ENCODE measurements at places on chromosomes 13 and 19. TPM values are rescaled to one million over a fixed set of nuclear protein-coding genes. Genes with fewer than 3 reads are reported as not detected.

TLE5 gene
- total RNA-seq = 352 TPM

- no peak for DNase-seq
Observed at GRCh38 chr19:6664916-6665315, 5.0 kb downstream of the TNFSF14 start.

KLK1 gene
- total RNA-seq = 0.39 TPM

CD22 gene
- total RNA-seq = 0.09 TPM

- no peak for DNase-seq
Observed at GRCh38 chr13:43200736-43201135, 177.3 kb downstream of the DNAJC15 start.

IFNL1 gene
- total RNA-seq = not detected

DNA sequence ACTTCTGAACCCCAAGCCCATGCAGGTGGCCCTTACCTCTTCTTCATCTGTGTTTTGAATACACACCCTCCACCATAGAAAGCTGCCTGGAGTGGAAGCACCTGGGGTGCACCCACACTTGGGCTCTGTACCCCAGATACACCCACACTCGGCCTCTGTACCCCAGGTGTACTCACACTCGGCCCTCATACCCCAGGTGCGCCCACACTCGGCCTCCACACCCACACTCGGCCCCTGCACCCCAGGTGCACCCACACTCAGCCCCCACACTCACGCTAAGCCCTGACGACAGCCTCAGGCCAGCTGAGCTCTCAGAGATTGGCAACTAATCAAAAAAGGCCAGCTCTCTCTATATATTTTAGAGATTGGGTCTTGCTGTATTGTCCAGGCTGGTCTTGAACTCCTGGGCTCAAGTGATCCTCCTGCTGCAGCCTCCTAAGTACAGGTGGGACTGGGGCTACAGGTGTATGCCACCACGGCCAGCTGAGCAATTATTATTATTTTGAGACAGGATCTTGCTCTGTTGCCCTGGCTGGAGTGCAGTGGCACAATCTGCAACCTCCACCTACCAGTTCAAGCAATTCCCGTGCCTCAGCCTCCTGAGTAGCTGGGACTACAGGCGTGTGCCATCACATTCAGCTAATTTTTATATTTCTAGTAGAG, 68.9 kb downstream of the PEX11G start:
- no peak for DNase-seq
